ENCODE measurements at places on chromosomes 6 and 20.

DNA sequence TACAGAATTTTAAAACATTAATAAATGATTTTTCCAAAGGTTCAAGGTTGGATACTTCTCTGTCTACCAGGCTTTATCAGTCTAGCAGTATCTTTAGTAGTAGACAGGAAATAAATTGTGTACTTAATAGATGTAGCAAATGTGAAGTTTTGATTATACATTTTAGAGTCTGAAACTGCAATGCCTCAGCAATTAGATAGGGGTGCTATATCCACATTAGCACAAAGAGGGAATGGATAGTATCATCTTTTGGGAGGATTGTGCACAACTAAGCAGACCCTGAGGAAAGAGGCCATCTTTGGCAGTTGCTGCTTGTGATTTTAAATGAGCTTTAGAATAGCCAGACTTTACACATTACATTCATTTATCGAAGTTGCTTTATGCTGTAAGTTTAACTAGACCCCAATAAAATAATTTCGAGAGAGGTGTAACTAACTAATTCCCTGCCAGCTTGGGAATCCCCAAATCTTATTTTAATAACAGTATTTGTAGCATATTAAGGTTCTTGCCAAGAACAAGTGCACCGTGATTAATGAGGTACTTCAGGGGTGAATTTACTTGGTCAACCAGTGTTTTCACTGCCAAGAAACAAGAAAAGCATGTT is 2.8 kb downstream of the KCNQ5 start:
- no peak for DNase-seq

DNA sequence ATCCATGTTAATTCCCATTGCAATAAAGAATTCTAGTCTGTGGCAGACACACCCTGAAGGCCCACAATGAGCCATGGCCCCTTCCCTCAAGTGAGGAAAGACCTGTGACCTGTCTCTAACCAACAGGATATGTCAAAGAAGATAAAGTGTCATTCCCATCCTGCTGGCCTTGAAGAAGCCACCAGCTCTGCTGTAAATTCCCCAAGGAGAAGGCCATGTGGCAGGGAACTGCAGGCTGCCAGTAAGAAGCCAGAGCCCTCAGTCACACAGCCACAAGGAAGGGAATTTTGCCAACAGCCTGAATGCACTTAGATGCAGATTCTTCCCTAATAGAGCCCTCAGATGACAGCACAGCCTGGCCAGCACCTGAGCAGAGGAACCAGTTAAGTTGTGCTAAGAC is 24.8 kb downstream of the VIP start:
- DNase-seq: no peak

- no peak for DNase-seq
These were observed 77.4 kb downstream of the MKKS start for GRCh38 chr20:10356628-10357027.

DNA sequence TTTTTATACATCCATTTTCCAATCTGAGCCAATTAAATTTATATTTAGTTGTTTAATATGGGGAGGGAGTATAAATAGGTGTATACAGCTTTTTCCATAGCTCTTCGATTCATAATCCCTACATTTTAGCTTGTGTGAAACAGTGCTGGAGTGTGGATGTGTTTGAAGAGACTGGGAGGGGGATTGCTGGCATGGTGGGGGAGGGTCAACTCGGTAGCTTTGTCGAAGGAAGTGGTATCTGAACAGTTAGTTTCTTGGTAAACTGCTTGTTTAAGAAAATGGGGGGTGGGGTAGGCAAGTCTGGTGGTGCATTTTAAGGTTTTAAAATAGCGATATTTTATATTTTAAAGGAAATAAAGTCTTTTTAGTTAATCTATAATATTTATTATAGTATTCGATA is 1.4 kb upstream of the LIN28B start:
- no peak for DNase-seq

GRCh38 chr6:49336514-49337131 is 126.4 kb downstream of the MMUT start:
- no peak for DNase-seq

- no peak for DNase-seq
These were observed 256.6 kb downstream of the RFPL4B start for GRCh38 chr6:112603726-112604125.
